ENCODE measurements at places on chromosomes 1 and 21. TPM values are rescaled to one million over a fixed set of nuclear protein-coding genes. Genes with fewer than 3 reads are reported as not detected.

Gene TRIM67
- not detected for total RNA-seq

Gene TFF2
- total RNA-seq: not detected

Gene SARS1
- total RNA-seq: 226 TPM

Gene RGSL1
- total RNA-seq: not detected

Gene SDF4
- 87.5 TPM for total RNA-seq

Gene RASSF5
- 215 TPM for total RNA-seq

Gene GFI1
- 55.3 TPM for total RNA-seq

Gene NECTIN4
- not detected for total RNA-seq

Gene HENMT1
- total RNA-seq: 25.3 TPM

Gene NGF
- total RNA-seq: not detected

Gene TRIM58
- total RNA-seq: 0.11 TPM

Gene LIN28A
- not detected for total RNA-seq

Gene PCP4
- total RNA-seq: not detected

Gene ZBTB37
- total RNA-seq: 7.9 TPM

Gene FCRL6
- total RNA-seq: 0.20 TPM

Gene NFASC
- not detected for total RNA-seq

Gene FMOD
- total RNA-seq: 2.4 TPM

Gene NEK2
- total RNA-seq: 30.0 TPM

Gene PADI2
- total RNA-seq: not detected

Gene CRYBG2
- total RNA-seq: 6.4 TPM

Gene BPNT1
- 25.3 TPM for total RNA-seq

Gene NTRK1
- total RNA-seq: 25.9 TPM

Gene CLDN17
- not detected for total RNA-seq

Gene C21orf91
- total RNA-seq: 32.5 TPM

Gene SLC16A4
- 0.51 TPM for total RNA-seq

Gene CYP4B1
- total RNA-seq: not detected

Gene KCTD3
- total RNA-seq: 1.5 TPM

Gene HMGCS2
- not detected for total RNA-seq

Gene MAP7D1
- 129 TPM for total RNA-seq

Gene HSD3B1
- not detected for total RNA-seq

Gene OR2M5
- not detected for total RNA-seq

Gene FOXD2
- 0.18 TPM for total RNA-seq

Gene KHDRBS1
- 203 TPM for total RNA-seq

Gene KRTAP19-5
- total RNA-seq: not detected

Gene LIPI
- total RNA-seq: not detected

Gene NBPF10
- total RNA-seq: 1.5 TPM

Gene MYOC
- not detected for total RNA-seq

Gene SLAMF7
- 93.5 TPM for total RNA-seq

Gene LY9
- 19.5 TPM for total RNA-seq

Gene GLMP
- total RNA-seq: 9.3 TPM

Gene FAM131C
- total RNA-seq: 0.70 TPM

Gene SPRR5
- not detected for total RNA-seq

Gene SPRR2B
- total RNA-seq: not detected
